Stimulated activated CD4-positive, alpha-beta T cell treated with anti-CD3 and anti-CD28 coated beads, Interleukin-1b, Interleukin-23, amount 100 ng/mL, for 1 hour (primary cell): ENCODE measurements at places on chromosomes 11 and 22.
A peak's percentile ranks its signal among the peaks of the same experiment; 100 is the strongest.

GRCh38 chr11:1478011-1478410 is 8.6 kb downstream of the MOB2 start:
- no peak for DNase-seq

DNA sequence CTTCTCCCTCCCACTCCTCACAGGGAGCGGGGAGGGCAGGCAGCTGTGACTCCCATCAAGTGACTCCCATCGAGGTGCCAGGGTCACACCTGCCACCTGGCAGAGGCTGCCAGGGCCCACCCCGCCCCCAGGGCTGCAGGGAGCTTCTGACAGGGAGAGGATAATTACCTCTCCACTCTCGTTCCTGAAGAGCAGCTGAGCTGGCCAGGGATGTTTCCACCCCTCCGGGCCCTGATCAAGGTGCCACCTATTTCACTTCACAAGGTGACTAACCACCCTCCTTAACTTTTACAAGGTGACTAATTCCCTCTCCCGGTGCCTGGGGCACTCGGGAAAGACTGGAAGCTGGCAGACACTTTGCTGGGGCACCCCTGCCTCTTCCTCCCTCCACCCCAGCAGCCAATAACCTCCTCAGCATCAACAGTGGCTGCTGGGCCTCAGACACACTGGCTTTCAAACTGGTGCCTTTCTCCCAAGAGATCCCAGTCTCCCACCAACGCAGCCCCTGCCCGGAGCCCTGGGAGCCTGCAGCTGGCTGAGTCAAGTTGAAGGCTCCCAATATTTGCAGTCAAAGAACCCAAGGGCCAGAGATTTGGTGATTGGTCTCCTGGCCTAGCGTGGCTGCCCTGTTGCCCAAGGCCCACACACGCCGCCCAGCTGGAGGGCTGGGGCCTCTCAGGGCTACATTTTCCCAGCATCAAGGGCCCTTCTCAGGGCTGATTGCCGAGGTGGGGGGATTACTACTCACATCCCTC is 22.0 kb upstream of the MYRF start:
- DNase-seq: no peak

- DNase-seq: no peak
Measured at GRCh38 chr11:15006139-15006759, 34.1 kb upstream of the CALCA start.

DNA sequence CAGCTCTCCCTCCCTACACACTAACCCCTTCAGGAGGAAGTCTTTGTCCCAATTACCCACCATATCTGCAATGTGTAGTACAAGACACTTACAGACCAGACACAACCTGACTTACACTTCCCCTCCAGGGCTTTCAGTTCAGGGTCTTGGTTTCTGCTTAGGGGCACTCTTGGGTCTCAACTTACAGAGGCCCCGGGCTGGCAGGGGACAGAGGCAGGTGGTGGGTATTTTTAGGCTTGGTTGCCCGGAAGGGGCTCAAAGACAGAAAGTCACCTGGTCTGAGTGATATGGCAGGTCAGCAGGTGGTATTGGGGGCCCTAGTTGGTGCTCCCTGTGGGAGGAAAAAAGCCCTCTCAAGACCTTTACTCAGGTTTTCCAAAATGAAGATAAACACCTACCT is 3.4 kb upstream of the TMEM184B start:
- DNase-seq: no peak

DNA sequence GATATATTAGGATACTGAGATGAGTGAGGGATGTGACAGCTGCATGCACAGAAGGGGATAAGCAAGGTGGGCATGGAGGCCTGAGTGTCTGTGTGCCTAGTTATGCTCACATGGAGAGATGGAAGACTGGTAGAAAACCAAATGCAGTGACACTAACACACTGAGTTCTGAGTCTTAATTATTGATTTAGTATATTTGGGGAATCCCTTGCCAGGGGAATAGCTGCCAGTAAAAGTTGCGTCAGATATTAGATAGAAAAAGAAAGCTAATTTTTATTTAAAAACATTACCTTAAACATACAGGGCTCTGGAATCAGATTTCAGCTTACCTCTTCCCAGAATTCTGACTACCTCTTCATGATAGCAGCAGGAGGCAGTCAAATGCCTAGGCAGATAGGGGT is 620.5 kb downstream of the METTL15 start:
- no peak for DNase-seq

- DNase-seq: no peak
Measured at GRCh38 chr11:69126286-69126685, 29.4 kb upstream of the SMIM38 start.

- no peak for DNase-seq
Measured at GRCh38 chr22:39773976-39774539, 119.5 kb downstream of the ENTHD1 start.

DNA sequence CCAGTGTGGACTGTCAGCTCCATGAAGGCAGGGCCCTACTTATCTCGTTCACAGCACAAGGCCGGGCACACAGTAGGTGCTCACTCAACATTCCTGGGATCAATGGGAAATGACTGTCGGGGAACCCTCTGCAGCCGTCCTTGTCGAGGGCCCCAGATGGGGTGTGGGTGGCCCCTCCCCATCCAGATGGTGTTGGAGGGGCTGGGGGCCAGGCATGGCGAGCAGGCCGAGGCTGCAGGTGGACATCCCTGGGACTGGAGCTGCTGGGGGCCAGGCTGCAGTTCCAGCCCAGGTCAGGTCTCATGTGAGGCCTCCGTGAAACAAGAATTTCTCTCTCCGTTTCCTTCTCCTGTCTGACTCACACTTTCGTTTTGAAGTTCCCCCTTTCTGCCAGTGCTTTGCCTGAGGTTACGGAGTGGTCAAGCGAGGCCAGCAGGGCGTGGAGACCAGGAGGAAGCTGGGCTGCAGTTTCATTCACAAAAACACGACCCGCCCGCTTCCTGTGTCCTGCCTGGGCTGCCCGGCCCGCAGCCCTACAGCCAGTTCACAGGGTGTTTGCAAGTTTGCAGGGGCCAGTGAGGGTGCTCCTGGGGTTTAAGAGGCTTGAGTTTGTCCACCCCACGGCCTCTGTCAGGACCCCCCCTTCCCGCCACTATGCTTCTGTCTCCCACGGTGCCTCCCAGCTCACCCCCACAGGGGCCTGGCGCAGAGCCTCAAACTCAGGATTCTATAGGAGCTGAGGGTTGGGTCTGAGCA is 4.5 kb downstream of the MYEOV start:
- DNase-seq: no peak

- DNase-seq: no peak
Measured at GRCh38 chr11:32326522-32326921, 108.8 kb downstream of the WT1 start.

GRCh38 chr22:44281768-44282637 is 30.7 kb downstream of the SHISAL1 start:
- DNase-seq: no peak

- no peak for DNase-seq
Measured at GRCh38 chr22:46099740-46100139, 50.6 kb upstream of the PPARA start.

- DNase-seq: no peak
Measured at GRCh38 chr11:42857344-42857743, 454.5 kb upstream of the API5 start.

DNA sequence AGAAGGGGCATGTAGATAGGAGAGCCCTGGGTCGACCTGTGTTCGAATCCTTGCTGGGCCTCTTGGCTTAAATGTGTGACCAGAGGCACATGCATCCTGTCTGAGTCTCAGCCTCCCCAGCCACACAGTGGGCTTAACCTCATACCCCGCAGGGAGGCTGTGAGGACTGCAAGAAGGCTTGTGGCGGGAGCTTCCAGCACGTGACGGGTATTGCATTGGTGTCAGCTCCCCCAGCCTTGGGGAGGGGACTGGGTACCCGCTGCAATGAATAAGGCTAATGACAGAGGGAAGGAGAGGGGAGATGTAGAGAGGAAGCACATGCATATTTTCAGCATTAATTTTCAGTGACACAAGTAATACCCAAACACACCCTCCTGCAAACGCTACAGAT is 8.1 kb downstream of the RASD2 start:
- no peak for DNase-seq

GRCh38 chr11:61611309-61611708 is 30.4 kb upstream of the SYT7 start:
- no peak for DNase-seq

GRCh38 chr11:73386016-73386415 is 9.8 kb downstream of the RELT start:
- no peak for DNase-seq

DNA sequence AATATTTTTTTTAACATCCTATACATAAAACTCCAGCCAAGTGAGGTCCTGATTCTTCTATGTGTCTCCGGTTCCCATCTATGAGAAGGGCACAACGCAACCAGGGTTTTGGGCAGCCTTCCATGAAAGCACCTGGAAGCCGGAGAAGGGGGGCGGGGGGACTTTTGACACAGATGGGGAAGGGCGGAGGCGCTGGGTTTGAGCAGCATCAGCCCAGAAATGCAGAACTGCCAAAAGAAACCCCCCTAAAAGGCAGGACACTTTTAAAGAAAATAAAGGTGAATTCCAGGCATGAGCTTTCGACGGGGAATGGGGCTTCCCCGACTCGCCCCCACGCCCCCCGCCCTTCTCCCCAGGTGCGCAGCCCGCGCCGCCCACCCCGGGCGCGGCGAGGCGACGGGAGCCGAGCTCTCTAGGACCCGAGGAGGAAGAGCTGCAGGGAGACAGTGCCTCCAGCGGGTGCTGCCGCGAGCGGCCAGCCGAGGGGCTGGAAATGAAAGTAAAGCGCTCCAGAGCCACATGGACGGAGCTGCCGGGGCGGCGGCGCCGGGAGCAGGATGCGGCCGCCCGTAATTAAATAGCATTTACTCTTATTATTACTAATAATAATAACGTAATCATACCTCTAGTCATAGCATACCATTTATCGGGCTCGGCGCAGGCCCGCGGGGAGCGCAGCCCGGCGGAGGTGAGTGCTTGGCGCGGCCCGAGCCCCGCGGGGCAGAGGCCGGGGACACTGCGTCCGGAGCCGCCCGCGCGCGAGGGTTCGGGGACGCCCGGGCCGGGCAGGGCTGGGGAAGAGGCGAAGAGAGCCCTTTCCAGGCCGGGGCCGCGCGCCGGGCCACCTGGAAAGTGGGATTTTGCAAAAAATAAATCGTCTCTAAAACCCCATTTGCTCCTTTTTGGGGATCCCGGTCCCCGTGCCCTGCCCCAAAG is at the start of gene ZC3H7B:
Gene ZC3H7B (plus strand): TSS at position 441 of the 936 bp plus-strand sequence. CDS start 19,136 bp downstream, outside the sequence.
- DNase-seq: peak; percentile 73

DNA sequence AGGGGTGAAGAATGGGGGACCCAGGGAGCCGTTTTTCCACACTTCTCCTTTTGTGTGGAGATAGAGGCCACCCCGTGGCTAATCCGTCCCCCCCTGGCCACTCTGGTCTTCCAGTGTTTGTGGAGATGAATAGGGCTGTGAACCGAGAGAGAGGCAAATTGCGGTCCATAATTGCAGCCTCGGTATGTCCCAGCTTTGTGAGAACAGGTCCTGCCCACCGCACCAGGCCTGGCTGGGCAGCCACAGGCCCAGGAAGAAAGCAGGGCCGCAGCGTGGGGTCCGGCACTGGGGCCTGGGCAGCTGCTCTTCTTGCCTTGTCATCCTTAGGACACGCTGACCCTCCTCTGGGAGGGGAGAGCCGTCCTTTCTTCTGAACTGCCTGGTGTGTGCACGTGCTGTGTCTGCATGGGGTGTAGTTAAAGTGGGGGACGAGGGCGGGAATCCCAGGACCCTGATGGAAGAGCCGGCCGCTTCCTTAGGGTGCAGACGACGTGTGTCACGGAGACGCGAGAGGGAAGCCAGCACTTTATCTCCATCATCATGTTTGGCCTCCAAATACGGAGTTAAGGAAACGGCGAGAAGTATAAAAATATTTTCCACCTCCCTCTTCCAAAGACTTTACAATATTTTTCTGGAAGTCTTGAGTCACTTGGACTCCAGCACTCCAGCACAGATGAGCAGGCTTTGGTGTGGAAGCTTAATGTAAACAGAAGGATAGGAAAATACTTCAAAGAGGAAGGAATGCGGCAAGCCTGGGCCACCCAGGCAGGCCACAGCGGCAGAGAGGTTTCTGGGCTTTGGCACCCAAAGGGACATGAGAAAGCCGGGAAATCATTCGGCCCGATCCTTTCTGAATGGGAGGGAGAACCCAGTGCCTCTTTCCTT is 1248.4 kb downstream of the BRD1 start:
- DNase-seq: no peak
